ENCODE measurements at places on chromosomes 1 and 21.
A peak's percentile ranks its signal among the peaks of the same experiment; 100 is the strongest.

DNA sequence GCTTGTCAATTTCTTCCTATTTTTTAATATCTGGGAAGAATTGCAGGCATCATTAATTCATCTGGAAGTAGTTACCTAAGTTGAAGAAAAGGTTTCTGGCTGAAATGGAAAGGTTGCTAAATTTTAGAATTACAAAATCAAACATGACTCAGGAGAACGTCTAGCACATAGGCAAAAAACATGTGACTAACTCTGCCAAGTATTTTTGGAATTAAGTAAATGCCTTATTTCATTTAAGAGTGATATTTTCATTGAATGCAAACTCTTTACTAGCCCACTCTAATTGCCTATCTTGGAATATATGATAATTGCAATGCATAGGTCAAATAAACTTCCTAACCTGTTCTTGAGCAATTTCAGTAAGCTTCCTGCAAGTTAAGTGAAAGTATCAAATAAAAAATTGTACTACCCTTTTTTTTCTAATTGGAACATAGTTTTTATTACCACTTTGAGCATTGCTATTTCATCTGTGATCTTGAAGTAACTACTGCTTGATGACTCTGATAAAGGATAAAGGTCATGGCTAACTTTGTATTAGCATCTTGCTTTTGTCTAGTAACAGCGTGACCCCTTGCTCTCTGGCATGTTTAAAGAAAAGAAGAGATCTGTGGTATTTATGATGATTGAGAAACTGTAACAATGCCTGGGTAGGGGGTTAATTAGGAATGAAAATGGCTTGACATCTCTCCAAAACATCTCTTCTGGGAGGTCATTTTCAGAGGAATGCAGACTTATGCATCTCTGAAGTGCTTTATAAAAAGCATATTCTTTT lies 208.3 kb upstream of the NCAM2 start:
- no peak for DNase-seq

- no peak for DNase-seq
These were observed 477.8 kb upstream of the CAMK1G start for GRCh38 chr1:209105701-209106100.

DNA sequence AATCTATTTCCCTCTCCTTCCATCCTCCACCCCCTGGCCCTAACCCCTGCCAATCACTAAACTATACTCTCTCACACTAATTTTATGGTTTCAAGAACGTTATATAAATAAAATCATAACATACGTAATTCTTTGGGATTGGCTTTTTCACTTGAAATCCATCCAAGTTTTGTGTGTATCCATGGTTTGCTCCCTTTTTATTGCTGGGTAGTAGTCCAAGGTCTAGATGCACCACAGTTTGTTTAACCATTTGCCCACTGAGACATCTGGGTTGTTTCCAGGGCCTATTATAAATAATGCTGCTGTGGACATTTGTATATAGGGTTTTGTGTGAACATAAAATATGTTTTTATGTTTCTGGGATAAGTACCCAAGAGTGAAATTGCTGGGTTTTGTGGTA lies 61.4 kb downstream of the TEX35 start:
- no peak for DNase-seq

DNA sequence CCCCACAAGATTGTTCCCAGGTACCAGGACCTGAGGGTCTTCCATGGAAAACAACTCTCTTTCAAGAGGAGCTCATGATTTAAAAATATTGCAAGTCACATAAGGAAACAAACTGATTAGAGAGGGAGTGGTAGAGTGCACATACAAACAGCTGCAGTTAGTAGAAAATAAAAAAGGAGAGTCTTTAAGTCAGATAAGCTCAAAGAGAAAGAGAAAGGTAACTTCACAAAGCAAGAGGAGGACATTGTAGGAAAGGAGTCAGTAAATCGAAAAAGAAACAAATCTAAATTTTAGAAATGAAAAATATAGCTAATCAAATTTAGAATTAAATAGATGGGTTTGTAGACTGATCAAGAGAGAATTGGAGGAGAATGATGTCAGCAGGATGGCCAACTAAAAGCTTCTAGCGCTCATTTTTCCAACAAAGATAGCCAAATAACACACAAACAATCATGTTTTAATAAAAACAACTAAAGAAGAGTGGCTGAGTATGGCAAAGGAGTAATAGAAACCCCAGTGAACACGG lies 86.1 kb upstream of the CD53 start:
- no peak for DNase-seq

- DNase-seq, result no peak
These were observed 417.3 kb upstream of the PROX1 start for GRCh38 chr1:213570487-213570886.

DNA sequence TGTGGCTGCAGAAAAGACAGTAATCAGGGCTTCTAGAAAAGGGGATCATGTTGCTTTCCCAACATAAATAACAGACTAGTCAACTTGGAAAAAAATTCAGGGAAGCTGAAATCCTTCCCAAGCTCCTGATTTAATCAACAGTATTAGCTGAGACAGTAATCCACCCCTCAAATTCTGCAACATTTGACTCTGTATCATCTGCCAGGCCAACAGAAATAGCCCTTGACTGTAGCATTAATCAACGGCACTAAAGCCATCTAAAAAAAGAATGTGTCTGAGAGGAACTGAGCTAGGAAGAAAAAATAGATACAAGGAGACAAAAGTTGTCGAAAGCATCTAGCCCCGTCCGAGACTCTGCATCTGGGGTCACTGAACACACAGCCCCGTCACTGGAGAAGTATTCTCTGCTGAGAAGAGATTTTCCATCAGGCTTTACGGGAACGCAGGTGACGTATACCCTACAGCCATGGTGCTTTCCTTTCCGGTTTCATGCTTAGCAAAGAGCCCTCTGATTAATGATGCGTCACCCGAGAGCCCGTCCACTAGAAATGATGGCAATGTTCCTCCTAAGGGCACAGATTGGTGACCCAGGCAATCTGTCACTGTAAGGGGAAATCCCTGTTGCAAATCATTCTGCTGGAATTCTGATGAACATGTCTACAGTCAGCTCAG lies 42.1 kb upstream of the TP53BP2 start:
- no peak for DNase-seq

- DNase-seq, result no peak
These were observed 212.7 kb upstream of the JUN start for GRCh38 chr1:58996341-58997059.

DNA sequence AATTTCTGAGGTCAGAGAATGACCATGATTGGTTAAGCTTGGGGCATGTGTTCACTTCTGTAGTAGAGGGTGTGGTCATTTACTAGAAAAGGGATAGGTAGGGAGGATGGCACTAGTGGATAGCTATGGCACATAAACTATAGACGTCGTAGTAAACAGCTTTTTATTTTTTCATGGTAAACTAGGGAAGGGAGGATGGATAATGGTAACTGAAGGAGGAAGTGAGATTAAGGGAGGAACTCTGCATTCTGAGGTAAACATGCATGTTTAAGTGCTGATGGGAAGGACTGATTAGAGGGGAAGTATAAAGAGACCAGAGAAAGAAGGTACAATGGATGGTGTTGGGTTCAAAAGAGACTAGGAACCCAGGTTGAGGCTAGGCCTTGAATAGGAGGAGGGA lies 26.9 kb downstream of the PTGS2 start:
- no peak for DNase-seq

DNA sequence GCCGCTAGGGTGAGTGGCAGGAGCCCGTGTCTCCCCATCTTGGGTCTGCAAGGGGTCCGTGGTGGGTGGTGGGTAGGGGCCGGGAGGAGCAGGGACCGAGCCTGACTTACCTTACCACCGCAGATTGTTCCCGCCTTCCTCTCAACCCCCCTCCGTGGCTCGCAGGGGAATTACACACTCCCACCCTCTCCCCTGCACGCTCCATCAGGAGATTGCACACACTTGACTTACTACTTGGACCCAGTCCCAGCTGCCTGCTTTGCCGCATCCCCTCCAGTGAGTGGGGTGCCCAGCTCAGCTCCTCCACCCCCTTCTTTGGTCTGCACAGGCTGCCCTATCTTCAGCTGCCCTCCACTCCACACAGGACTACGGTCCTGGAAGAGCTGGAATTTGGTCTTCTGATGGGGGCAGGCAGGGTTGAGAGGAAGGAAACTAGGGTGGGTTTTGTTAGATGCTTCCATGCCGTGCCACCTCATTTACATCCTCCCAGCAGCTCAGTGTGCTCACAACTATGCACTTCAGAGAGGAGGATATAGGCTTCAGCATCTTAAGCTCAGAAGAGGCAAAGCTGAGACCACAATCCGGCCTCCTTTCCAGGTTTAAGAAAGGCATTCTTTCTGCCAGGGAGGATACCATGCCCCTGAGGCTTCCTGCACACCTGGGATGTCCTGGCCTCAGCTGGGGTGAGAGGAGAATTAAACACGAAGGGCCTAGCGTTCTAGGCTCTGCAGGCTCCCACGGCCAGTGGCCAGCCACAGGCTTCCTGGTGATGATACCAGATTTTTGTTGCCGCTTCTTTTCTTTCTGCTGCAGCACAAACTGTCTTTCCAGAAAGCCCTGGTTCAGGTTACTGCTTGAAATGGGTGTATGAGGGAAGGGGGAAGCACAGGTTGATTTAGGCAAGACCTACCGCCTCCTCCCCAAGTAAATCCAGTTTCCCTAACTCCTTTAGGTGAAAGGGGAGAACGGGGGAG lies 2.3 kb downstream of the KCNC4 start:
- DNase-seq, result peak; percentile 66

DNA sequence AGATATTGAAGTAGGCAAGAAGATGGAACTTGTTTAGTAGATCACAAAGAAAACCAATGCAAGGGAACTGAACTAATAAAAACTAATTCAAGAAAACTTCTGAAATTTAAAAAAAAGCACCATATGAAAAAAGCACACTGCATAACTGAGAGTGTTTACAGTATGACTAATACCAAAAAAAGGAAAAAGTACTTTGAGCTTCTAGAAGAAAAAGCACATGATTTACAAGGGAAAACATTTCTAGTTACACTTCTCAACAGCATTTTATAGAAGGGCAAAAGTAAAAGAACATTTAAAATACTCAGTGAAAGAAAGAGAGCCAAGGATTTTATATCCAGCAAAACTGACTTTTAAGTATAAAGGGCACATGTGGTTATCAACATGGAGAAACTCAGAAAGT lies 233.6 kb downstream of the RPS6KC1 start:
- DNase-seq, result no peak

GRCh38 chr1:159030311-159030710 lies 20.6 kb downstream of the IFI16 start:
- no peak for DNase-seq

- DNase-seq, result peak; percentile 99
These were observed 32.0 kb upstream of the TENT5B start for GRCh38 chr1:27044613-27045151.

GRCh38 chr1:117210831-117211261 lies at the start of gene VTCN1:
Gene VTCN1 (minus strand): TSS chr1:117210927. CDS start chr1:117210855, 72 bp downstream.
- DNase-seq, result no peak

DNA sequence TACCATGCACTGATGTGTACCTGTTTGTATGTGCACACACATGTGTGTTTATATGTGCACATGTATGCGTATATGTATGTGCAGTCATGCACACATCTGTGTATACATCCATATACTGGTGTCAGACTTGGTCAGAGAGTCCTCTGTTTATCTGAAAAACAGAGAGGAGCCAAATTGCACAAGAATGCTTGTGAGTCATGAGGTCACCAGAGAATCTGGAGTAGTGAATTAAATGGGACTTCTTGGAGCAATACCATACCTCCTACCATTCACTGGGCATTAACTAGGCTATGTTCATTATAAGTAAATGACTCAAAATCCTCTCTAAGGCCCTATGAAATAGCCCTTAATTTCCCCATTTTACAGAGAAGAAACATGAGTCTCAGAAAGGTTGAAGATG lies 272.1 kb upstream of the C1orf87 start:
- DNase-seq, result no peak

DNA sequence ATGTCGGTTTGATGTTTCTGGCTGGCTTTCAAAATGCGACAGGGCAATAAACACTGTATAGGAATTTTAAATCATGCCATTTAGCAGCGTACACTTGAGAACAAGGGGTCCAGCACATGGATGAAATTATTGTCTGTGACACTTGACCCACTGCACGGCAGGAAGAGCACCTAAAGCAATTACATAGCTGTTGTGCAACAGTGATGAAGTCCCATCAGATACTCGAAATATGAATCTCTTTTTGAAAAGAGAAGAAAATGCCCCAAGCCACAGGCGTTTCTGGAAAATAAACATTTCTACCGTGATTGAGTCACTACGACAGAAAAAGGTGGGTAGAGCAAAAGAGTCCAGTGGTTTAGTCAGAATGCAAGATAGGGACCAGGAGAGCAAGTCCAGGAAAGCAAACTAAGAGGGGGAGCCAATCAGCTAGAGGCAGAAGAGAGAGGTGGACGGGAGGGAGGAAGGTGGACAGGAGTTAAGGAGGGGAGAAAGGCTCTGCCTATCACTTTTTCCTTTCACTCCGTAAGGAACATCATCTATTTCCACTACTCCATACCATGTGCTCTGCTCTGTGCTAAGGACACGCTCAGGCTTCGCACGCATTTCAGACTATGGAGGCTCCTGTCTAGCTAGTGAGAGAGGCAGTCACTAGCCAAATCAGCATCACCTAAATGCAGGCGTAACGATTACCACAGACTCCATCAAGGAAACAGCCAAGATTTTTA lies 6.4 kb downstream of the DSCAM start:
- no peak for DNase-seq

- DNase-seq, result no peak
These were observed 1.5 kb upstream of the SCCPDH start for GRCh38 chr1:246722720-246723119.

GRCh38 chr1:207941665-207942064 lies 30.7 kb upstream of the CD34 start:
- no peak for DNase-seq

GRCh38 chr1:20958430-20958829 lies 171.3 kb upstream of the HP1BP3 start:
- DNase-seq, result no peak

DNA sequence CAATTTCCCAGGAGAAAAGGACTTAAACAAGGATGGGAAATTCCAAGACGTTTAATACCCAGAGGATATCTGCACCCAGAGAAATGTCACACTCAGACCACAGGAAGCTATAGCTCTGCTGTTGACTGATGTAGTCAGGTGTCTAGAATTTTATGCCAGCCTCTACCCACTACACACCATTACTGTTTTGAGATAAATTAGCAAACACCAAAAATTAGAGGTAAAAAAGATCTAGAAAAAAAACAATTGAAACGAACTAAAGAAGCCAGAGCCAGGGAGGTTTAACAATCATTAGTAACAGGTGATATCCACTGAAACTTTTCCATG lies 519.9 kb downstream of the SMYD3 start:
- no peak for DNase-seq

- DNase-seq, result no peak
These were observed 118.3 kb upstream of the SLC25A33 start for GRCh38 chr1:9420835-9421532.

GRCh38 chr1:175884369-175884768 lies 141.0 kb upstream of the TNR start:
- no peak for DNase-seq

GRCh38 chr21:29096218-29097015 lies 23.0 kb upstream of the CCT8 start:
- DNase-seq, result no peak

- DNase-seq, result no peak
These were observed 23.4 kb upstream of the TRAPPC10 start for GRCh38 chr21:43988506-43989230.

DNA sequence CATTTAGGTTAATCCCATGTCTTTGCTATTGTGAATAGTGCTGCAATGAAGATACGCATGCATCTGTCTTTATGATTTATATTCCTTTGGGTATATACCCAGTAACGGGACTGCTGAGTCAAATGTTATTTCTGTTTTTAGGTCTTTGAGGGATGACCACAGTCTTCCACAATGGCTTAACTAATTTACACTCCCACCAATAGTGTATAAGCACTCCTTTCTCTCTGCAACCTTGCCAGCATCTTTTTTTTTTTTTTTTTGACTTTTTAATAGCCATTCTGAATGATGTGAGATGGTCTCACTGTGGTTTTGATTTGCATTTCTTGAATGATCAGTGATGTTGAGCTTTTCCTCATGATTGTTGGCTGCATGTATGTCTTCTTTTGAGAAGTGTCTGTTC lies 33.5 kb downstream of the ASH1L start:
- no peak for DNase-seq

Data from activated CD8-positive, alpha-beta memory T cell treated with anti-CD3 and anti-CD28 coated beads for 24 hours (primary cell).